ENCODE measurements at places on chromosomes 11 and 22.

DNA sequence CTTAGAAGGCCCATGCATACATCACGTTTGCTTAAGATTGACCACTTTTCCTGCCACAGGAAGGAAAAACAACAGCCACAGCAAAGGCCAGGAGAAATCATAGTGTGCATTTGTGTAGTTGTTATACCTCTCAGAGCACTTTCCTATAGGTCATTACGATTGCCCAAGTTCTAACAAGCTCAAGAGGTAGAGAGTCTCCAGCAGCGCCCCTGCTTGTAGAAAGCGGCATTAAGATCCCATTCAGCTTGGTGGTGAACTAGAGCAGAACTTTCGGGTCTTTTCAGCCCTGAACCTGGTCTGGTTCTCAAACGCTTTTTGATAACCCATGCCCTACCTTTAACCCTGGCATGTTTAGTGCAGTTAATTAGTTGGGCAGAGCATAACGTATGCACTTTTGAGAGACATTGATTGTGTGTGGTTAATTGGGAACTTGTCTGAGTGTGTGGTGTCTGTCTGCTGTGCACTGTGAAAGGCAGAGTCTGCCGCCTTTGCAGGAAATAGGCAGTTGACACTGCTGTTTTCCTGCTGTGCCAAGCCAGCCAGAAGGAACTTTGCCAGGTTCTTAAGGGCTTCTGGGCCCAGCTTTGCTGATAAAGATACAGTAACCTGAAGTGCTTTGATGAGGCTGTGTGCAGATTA lies 109.9 kb upstream of the CLMP start:
- no peak for DNase-seq

DNA sequence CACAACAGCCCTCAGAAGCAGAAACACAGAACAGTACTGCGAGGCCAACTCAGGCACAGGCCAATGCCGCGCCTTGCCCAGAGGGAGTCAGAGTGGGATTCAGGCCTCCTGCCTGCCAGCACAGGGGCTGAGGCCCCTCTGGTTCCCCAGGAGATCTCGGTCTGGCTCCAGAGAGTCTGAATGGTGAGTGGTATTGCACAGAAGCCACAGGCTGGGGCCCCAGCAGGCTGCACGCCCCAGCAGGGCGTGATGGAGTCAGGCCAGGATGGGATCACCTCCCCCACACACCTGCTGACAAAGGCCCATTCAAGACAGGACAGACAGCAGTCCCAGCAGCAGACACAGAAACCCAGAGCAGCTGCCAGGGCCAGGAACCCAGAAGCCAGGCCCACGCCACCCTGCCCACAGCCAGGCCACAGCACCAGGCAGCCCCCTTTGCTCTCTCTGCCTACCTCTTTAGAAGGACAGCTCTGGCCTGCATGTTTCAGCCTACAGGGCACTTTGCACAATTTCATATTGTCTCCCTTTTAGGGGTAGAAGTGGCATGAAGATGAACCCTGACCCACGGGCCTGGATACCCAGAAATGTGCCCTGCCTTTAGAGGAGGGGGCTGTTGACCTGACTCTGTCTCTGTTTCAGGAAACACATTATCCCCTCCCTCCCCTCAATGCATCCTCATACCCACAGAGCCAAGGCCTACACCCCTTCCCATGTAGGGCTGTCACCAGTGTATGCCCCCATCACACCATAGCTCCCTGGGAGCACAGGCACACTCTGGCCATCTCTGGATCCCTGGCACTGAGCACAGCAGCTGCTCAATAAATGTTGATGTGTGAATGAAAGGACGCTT lies 6.1 kb downstream of the FXYD6 start:
- no peak for DNase-seq

DNA sequence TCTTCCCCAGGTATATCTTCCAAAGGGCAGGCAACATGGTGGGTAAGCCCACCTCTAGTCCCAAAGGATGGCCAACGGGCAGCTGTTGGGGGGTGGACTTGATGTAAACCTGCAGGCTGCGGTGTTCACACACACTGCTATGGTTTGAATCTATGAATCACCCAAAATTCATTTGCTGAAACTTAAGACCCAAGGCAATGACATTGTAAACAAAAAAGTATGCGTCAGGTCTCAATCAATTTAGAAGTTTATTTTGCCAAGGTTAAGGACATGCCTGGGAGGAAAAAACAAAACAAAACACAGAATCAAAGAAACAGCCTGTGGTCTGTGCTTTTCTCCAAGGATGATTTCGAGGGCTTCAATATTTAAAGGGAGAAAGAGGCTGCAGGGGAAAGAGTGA lies 18.3 kb downstream of the RCN1 start:
- no peak for DNase-seq

DNA sequence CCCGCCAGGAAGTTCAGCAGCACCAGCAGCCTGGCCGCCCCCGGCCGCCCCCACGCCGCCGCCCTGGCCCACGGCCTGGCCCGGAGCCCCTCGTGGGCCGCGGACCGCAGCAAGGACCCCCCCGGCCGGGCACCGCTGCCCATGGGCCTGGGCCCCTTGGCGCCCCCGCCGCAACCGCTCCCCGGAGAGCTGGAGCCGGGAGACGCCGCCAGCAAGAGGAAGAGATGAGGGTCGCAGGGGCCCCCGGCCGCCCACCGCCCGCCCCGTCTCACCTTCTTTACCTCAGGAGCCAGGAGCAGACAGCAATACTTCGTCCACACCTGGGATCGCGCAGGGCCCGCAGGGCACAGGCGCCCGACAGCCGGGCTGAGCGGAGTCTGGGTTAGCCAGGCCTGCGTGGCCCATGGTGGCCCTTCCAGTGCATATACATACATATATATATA lies 115.6 kb downstream of the CACNA1I start:
- peak; percentile 31 for DNase-seq

GRCh38 chr11:30462421-30462820 lies 123.7 kb downstream of the MPPED2 start:
- no peak for DNase-seq

- DNase-seq = no peak
Observed at GRCh38 chr11:129814244-129815014, 1.2 kb upstream of the TMEM45B start.

GRCh38 chr11:94826415-94826814 lies 58.3 kb downstream of the AMOTL1 start:
- DNase-seq = peak; percentile 28

GRCh38 chr11:91979775-91980174 lies 244.8 kb upstream of the FAT3 start:
- DNase-seq = no peak

- DNase-seq = no peak
Observed at GRCh38 chr11:75816561-75817239, 1.7 kb downstream of the UVRAG start.

DNA sequence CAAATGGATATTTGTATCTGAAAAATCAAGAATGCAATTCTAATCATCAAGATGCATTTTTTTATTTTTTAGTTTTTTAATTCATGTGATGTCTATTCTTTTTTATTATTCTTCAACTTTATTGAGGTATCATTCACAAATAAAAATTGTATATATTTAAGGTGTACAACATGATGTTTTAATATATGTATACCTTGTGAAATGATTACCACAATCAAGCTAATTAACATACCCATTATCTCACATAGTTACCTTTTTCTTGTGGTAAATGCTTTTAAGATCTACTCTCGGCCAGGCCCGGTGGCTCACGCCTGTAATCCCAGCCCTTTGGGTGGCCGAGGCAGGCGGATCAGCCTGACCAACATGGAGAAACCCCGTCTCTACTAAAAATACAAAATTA lies 3.7 kb downstream of the HBB start:
- DNase-seq = no peak

DNA sequence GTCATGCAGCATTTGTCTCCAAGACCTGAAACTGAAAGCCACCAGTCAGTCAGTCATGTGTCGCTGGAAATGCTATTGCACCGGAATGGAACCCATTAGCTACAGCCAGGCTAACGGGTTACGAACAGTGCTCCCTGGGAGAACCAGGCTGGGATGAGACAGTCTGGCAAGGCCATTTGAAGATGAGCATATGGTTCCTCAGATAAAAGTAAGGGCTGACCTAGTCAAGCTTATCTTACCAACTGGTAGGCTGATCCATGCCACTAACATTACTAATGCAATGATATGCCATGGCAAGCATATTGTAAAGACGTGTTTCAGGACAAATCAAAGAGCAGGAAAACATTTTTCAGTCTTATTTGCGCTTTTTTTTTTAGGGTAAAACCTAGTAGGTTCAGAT lies 28.4 kb downstream of the NAP1L4 start:
- DNase-seq = no peak

DNA sequence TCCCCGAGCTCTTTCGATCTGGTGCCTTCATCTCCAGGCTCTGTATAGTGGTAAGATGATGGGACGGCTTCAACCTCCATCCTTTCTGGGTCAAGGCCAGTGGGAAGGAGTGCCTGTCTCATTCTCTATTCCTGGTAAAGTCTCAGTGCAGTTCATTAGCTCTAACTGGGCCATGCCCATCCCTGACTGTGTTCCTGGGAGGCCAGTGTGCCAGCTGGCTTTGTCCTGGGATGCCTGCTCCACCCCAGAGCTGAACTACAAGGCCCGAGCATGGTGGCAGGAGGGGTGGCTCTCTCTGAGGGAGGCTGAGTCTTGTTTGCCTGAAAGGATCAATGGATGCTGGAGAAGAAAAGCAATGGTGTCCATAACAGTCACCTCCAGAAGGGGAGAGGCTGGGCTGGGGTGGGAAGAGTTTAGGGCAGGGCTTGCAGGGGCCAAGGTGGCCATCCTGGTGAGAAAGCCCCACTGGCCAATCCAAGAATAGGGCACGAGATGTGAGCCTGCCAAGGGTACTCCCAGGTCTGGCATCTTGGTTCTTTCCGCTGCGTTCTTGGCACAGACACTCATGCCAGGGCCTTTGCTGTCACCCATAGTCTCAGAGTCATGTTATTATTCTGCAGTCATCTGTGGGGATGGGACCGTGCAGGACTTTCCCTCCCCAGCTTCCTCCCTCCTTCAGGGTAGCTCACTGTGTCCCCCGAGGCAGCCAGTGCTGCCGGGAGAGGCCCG lies 60.1 kb downstream of the PARVB start:
- no peak for DNase-seq

- no peak for DNase-seq
Observed at GRCh38 chr22:21921184-21921721, 31.4 kb downstream of the PPM1F start.

GRCh38 chr11:12677131-12677530 lies 2.9 kb downstream of the TEAD1 start:
- DNase-seq = no peak
